ENCODE measurements at places on chromosomes 5 and 9.

DNA sequence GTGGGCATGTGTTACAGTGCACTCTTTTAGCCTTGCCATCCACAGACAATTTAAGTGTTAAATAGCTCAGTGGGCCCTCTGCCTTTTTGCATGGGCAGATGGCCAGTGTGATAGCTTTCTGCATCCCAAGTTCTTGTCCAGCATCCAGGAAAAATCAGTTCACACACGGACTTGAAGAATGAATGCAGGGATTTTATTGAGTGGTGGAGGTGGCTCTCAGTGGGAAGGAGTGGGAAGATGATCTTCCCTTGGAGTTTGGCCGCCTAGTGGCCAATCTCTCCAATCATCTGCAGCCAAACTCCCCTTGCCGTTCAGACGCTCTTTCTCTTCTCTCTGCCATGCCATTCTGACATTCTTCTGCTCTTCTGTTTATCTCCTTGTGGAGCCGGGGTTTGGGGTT lies 322.4 kb upstream of the GRAMD2B start:
- DNase-seq, result no peak

GRCh38 chr5:124997186-124997893 lies 250.9 kb upstream of the ZNF608 start:
- DNase-seq, result no peak

DNA sequence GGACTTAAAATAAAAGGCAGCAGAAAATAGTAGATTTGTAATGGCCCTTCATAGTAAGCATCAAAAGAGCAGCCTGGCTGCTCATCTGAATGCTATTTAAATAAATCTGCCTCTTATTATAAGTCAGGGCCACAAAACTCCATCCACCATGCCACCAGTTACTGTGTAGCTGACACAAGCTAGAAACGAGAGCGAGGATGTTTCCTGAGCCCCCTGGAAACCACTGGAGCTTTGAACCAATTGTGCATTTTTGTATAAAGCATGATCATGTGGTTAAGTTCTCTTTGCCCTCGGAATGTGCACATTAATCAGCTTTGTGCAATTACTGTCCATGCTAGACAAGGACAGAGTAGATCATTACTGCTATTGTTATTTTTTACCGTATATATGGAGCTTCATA lies 17.4 kb downstream of the SLC24A2 start:
- DNase-seq, result no peak

DNA sequence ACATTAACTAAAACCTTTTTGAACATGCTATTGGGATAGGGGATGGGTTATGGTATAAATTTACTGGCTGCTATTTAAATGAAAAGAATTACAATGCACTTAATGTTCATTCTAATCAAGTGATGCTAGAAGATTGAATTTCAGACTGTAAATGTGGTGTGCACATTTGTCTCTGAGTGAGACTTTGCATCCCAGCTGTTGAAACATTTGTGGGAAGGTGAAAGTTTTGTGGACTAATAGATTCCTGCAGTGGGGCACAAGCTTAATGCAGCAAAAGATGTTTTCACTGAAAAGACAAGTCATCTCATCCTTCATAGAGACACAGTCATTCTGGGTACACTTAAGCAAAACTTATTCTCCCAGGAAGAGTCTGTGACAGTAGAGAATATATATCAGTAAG lies 323.6 kb downstream of the NFIB start:
- DNase-seq, result no peak

GRCh38 chr5:145574889-145575573 lies 260.1 kb downstream of the PRELID2 start:
- no peak for DNase-seq

DNA sequence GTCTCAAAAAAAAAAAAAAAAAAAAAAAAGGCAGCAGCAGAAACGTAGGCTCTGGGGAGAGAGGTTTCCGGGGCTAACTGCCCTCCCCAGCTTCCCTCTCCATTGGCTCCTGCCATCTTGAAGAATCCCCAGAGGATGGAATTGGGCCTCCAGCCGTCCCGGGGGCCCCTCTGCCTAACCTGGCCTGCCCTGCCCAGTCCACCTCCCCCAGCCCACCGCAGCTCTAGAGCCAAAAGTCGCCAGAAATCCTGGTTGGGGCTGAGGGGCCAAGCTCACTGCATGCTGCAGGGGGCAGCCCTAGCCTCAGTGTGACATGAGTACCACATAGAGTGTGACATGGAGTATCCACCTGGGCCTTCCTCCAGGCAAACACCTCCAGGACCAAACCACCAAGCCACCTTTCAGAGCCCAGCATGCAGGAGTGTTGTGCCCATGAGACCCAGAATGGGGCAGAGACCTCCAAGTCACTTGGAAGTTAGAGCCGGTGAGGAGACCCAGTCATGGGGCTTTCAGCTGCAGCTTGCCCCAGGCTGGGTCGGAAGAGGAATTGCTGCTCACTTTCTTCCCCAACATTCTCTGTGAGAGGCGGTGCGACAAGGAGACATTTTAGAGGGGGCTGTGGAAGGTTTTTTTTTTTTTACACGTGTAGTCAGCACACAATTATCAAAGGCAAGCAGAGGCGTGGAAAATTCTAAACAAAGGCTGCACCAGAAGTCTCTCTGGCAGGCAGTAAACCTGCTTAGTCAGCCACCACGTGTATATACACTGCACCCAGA lies 17.6 kb downstream of the CD74 start:
- DNase-seq, result no peak

DNA sequence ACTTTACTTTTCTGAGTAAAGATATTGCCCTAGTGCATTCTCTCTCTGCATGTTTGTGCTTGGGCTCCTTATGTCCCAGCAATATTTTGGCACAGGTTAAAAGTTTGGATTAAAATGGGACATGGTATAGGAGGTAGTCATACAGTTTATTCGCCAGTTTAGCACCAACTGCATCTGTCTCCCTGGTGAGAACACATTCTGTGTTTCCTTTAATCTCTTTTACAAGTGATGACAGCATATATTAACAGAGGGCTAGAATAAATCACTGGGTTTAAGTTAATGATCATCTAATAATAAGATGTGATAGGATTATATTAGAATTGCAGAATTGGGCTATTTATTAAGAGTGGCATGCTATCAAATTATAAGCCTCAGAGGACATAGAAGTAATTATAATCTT lies 550.1 kb downstream of the LRRC70 start:
- DNase-seq, result no peak

DNA sequence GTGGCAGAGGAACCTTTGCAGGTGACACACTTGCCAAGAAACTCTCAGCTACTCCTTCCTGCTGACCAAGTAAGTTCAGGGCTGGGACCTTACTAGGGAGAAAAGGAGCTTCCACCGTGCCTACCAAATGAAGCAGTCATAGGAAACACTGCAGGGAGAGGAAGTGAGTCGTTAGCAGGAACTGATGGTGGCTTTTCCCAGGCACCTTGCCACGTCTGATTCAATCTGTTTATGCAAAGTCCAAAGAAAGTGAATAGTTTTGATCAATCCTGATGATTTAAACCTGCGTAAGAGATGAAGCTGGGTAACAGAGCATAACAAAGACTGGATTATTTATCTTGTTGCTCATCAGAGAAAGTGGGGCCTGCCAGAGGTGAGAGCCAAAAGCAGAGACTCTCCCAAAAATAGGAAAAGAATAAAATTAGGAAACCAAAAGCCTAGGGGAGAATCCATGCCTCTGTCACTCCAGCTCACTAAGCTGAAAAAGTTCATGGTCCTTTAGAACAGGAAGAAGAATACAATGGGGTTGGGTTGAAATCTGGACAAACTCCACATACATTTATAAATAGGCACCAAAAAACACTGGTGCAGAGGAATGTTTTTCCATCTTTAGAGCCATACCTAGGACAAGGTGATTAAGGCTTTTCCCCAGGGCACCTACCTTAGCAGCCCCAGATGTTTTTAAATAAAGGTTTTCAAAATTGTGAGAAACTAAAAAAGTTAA lies 9.3 kb upstream of the PFDN1 start:
- DNase-seq, result no peak

- no peak for DNase-seq
Observed at GRCh38 chr9:132994410-132995120, 16.1 kb downstream of the GFI1B start.

- no peak for DNase-seq
Observed at GRCh38 chr5:161382685-161383084, 163.8 kb downstream of the GABRB2 start.

- no peak for DNase-seq
Observed at GRCh38 chr5:149141224-149141956, at the start of gene ABLIM3. ABLIM3 (plus strand) TSS chr5:149141493; CDS start chr5:149142096, 603 bp downstream.

DNA sequence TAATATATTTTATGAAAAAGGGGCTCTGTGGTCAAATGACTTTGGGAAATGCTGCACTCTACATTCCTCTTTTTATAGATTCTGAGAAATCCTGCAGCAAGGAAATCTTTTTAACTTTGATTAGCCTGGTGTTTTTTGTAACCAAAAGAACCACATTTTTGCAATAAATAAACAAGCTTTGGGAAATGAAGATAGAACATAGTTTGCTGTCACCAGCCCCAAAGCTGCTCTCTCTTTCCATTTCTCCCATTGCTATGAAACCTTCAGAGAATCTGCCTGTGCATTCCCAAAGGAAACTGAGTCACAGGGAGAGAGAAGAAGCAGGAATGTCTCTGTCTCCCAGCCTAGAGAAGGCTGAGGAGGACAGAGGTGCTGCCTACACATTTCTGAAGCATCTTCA lies 59.0 kb downstream of the COL15A1 start:
- no peak for DNase-seq

GRCh38 chr5:161094411-161094810 lies 242.4 kb upstream of the ATP10B start:
- DNase-seq, result no peak

GRCh38 chr9:127014216-127014909 lies 99.8 kb downstream of the RALGPS1 start:
- DNase-seq, result no peak

DNA sequence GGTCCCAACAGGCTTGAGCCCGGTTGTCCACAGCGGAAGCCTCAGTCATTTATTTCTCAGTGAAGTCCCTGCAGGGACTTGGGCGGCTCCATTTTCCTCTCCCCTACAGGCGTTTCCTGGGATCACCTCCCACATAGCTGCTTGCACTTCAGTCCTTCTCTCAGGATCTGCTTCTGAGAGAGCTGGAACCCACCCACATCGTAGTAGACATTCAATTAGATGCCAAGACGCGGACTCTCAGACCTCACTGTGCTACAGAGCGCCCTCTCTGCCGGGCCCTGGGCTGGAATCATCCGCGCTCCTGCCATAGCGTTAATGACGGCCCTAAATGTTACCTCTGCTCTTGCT lies 54.0 kb upstream of the ROR2 start:
- DNase-seq, result no peak

GRCh38 chr9:37248651-37249163 lies 128.3 kb downstream of the ZCCHC7 start:
- no peak for DNase-seq

GRCh38 chr5:91311168-91311696 lies 71.9 kb downstream of the ARRDC3 start:
- peak; percentile 48 for DNase-seq

- DNase-seq, result no peak
Observed at GRCh38 chr5:172303572-172304335, 20.2 kb upstream of the UBTD2 start.

DNA sequence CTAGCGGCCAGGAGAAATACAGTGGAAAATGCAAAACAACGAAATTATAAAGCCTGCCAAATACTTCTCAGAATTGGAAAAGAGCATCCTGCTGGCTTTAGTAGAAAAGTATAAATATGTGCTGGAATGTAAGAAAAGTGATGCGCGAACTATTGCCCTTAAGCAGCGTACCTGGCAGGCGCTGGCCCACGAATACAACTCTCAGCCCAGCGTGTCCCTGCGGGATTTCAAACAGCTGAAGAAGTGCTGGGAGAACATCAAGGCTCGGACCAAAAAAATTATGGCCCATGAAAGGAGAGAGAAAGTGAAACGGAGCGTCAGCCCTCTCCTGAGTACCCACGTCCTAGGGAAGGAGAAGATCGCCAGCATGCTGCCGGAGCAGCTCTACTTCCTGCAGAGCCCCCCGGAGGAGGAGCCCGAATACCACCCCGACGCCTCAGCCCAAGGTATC lies 15.0 kb downstream of the MSANTD3 start:
- DNase-seq, result no peak

- no peak for DNase-seq
Observed at GRCh38 chr9:103949096-103949495, 145.0 kb upstream of the SMC2 start.

GRCh38 chr5:33857037-33857436 lies 34.8 kb downstream of the ADAMTS12 start:
- no peak for DNase-seq

DNA sequence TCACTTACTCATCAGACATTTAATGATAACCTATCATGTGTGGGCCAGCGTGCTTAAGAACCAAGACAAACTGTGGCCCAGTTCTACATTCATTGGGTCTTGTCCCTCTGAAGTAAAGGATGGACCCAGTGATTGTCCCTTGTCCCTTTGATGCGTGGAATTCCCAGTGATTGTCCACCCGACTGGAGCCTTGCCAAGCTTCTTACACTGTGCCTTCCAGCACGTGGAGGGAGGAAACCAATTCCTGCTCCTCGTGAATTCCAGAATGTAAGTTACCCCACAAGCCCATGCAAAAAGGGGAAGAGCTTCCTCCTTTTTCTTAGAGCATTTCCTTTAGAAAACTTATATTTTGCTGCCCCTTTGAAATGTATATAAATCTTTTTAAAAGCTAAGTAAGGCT lies 7.9 kb downstream of the CKMT2 start:
- DNase-seq, result no peak

- no peak for DNase-seq
Observed at GRCh38 chr9:132074736-132075135, 4.9 kb downstream of the MED27 start.

- DNase-seq, result no peak
Observed at GRCh38 chr5:8766448-8766847, 779.4 kb downstream of the SEMA5A start.

DNA sequence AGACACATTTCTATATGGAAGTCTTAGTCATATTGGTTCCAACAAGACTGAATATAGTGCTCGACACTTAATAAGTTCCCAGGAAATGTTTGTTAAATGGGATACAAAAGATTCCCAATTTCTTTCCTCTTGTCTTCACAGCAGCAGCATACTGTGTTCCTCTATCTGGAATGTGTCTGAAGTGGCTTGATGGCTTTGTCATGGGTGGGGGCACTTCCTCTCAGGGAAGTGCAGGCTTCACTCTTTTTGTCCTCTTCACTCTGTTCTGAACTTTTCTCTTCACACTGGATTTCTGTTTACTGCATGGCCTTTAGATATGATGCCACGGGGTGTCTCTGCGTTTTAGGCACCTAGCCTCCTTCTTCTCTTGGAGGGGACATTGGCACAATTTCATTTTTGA lies 127.7 kb upstream of the C9orf72 start:
- no peak for DNase-seq

DNA sequence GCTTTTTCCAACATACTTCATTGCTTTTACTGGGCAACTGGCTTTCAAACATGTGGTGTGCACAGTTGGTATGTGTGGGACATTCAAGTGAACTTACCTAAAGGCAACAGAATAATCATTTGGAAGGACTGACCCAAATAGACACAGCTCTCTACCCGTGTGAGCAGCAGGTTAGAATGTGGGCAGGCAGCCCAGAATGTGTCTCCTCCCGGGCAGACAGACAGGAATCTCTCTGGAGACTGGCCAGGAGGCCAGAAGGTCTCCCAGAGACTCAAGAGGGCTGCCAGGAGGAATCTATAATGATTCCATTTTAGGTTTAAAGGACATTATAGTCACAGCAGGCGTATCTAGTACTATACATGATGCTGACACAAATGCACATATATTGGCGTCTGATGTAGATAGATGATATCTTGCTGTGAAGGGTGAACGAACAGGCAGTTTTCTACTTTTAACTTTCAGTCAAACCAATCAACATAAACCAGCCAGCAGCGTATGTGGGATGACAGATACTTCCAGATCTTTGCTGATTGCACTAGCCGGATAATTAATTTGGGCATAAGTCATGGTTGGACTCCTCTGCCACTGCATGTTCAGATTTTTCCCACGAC lies 297.4 kb upstream of the ZNF608 start:
- no peak for DNase-seq
